ENCODE measurements at places on chromosomes 3 and 15.

GRCh38 chr3:82386647-82387046, 625.2 kb upstream of the GBE1 start:
- no peak for DNase-seq

DNA sequence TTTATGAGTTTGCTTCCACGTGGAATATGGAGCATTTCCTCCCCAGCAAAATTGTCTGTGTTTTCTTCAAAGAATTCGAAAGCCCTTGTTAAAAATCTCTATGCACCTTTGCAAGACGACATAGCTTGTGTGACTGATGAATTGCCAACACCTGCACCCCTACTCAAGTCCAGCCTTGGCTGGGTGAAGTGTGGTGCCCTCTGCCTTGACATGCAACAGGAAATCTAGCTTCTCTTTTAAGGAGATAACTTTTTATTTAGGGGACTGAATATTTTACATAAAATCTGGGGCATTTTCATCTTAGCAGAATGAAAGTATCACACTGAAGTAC, 647 bp downstream of the HMG20A start:
- no peak for DNase-seq

GRCh38 chr3:112503304-112503972, 4.2 kb upstream of the BTLA start:
- no peak for DNase-seq

DNA sequence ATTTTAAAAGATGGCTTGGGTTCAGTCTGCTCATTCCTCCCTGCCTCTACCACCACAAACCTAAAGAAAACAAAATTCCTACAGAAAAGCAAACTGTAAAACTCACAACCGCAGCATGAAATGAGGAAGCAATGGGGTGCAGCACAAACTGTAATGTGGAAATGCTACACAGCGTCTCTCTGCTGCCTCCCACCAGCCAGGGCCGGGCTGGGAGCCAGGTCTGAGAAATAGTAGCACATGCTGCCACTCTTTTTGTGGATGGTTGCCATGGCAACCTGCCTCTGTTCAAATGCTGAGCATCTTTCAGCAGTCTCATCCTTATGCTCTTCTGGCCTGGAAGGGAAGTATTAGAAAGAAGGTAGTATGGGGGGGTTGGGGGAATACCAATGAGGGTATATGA, 55.4 kb downstream of the EOMES start:
- DNase-seq = no peak

DNA sequence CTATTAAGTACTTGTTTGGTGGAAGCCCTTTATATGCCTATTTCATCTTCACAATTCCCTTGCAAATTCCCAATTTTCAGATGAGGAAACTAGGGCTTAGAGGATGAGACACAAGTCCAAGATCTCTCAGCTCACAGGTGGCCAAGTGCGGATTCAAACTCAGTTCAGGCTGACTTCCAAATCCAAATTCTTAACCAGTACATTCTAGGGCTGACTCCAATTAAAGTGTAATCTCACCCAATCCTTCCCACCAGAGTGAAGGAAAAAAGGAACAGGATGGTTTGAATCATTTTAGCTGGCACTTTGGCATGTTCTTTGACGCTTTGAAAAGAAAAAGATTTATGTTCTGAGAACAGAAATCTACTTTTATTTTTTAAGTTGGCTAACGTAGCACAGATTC, 12.7 kb downstream of the ARHGEF3 start:
- DNase-seq = no peak

GRCh38 chr15:59380902-59381610, 8.4 kb upstream of the MYO1E start:
- DNase-seq = no peak

GRCh38 chr3:63753567-63753966, 65.5 kb upstream of the C3orf49 start:
- DNase-seq = no peak

DNA sequence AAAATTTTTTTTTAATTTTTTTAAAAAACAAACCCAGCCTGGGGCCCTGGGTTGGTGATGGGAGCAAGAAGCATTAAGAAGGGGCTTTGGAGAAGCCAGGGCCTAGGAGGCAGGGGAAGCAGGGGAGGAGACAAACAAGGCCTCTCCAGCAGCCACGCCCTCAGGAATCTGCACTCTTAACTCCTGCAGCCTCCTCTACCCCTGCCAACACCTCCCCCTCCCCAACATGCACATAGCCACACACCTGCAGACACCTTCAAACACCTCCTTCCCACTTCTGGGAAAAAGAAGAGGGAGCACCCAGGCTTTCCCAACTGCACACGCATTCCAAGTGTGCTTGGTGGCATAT, 2.7 kb upstream of the DCAF1 start:
- no peak for DNase-seq

DNA sequence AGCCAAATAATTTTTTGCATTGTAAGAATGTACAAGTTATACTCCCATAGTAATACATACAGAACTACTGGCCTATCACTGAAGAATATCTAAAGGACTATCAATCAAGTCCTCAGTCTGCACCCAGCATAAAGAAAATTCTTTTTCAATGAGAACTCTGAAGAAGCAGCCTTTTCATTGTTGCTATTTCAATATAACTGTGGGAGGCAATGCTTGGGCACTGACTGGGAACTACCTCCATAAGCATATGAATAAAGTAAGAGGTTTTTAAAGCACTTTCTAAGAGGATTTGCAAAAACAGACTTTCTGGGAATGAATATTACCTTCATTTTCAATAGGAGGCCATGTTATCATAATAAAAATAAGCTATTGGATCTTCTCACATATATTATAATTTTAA, 24.6 kb upstream of the NECTIN3 start:
- no peak for DNase-seq

DNA sequence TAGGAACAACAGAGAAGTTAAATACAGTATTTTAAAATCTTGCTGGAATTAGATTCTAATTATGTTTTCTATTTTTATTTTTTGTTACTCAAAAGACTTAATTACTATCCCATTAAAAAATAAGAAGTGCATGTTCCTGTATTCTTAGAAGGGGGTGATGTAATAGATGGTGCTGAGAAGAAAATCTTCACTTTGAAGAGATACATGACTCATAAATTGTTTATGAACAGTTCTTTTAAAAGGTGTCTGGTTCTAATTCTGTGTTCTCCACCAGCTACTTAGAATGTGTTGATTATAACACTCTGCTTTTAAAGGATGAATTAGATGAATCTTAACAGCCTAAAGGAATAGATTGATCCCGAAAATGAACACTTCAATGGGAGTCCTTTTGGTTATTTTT, 8.2 kb downstream of the RCN2 start:
- DNase-seq = no peak

DNA sequence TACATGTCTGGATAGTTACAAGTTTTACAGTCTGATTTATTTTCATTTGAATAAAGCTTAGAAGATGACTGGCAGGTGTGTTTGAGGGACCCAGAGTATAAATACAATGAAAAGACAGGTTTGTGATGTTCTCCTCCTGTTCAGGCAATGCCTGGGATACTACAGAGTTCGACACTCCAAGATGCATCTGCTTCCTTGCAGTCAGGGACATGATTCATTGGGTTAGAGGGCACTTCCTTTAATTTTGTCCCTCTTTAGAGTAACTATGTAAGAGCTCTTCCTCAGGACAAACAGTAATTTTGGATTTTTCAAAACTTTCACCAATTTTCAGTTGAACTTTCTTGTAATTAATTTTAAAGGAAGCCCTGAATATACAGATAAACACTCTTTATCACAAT, 102.0 kb downstream of the LMLN start:
- no peak for DNase-seq

- DNase-seq = no peak
Measured at GRCh38 chr3:172824229-172824628, 73.7 kb downstream of the ECT2 start.

DNA sequence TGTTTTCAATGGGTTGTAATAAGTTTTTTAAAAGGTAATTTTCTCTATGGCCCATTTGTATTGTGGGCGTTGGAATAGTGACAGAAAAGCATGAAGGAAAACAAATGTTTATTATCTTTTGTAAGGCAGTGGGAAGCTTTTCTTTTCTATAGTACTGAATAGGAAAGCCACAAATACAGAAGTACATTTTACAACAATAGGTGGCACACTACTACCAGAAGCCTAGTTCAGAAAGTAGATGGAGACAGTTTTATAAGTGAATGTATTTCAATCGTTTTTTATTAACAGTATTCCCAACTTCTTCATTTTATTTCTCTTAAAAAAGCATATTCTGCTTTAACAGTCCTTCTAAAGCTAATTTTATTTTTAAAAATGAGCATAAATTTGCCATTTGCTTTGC, 296.7 kb downstream of the PTPRG start:
- DNase-seq = no peak

GRCh38 chr3:24315971-24316370, 178.7 kb downstream of the THRB start:
- DNase-seq = no peak

GRCh38 chr3:133835961-133836360, 30.3 kb downstream of the SRPRB start:
- DNase-seq = no peak

DNA sequence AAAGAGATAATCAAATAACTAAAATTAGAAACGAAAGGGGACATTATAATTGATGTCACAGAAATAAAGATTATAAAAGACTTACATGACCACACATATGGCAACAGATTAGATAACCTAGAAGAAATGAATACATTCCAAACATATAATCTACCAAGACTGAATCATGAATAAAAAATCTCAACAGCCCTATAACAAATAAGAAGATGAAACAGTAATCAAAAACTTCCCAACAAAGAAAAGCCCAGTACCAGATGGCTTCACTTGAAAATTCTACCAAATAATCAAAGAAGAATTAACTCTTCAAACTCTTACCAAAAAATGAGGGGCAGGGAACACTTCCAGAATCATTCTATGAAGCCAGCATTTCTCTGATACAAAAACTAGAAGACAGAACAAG, 11.8 kb downstream of the TOP2B start:
- DNase-seq = no peak
